MM.1S (cell line): ENCODE measurements at places on chromosomes 11 and 22.
A peak's percentile ranks its signal among the peaks of the same experiment; 100 is the strongest.

DNA sequence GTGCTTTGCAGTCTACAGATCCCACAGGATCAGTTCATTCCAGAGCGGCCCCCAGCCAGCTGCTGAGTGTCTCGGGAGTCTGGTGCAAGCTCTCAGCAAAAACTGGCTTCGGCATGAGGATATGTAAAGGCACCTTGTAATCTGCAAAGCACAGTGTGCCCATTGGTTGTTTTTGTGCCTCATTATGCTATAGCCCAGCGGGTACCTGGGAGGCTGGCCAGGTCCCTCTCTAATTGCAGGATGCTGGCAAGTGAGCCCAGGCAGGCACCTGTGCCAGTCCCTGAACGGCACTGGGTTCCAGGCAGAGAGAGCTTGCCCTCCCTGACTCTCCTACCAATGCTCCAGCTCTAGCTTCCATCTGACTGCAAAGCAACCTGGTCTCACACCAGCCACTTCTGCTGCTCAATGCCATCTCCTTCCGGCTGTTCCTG lies 128.7 kb downstream of the DSCAML1 start:
- DNase-seq, result no peak

GRCh38 chr11:45560155-45560912 lies 105.1 kb downstream of the CHST1 start:
- no peak for DNase-seq

GRCh38 chr11:47415949-47416472 lies 7.6 kb downstream of the SLC39A13 start:
- DNase-seq, result no peak

GRCh38 chr11:20154381-20154780 lies 5.9 kb downstream of the DBX1 start:
- DNase-seq, result no peak

DNA sequence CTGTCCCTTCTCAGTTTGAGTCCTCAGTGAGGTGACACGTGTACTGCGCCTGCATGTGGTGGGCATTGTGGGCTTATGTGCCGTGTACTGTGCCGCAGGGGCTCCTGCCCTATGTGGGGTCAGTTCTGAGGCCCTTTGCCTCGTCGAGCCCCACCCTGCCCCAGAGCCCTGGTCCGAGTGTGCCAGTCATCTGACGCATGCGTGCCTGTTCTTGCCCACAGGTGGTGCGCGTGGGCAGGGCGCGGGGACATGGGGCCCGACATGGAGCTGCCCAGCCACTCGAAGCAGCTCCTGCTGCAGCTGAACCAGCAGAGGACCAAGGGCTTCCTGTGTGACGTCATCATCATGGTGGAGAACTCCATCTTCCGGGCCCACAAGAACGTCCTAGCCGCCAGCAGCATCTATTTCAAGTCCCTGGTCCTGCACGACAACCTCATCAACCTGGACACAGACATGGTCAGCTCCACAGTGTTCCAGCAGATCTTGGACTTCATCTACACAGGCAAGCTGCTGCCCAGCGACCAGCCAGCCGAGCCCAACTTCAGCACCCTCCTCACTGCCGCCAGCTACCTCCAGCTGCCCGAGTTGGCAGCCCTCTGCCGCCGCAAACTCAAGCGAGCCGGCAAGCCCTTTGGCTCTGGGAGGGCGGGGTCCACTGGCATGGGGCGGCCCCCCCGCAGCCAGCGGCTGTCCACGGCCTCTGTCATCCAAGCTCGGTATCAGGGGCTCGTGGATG lies 22.3 kb upstream of the TMEM191C start:
- DNase-seq, result no peak

DNA sequence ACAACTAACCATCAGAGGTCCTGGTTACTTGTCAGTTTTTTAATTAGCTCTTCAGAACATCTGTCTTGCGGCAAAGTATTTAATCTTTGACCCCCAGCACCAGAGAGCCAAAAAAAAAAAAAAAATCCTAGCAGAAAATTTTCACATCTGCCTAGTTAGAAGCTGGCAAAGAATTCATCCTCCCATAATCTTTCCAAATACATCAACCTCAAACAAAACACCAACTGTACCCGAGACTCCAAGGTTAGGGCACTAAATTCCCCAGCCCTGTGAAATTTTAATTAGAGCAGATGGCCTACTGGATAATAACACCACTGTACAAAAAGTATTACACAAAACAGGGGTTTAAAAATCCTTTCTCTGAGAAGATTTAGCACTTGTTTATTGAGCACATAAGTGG lies 55.7 kb downstream of the RAB38 start:
- no peak for DNase-seq

- no peak for DNase-seq
These were observed 860.1 kb downstream of the TBC1D22A start for GRCh38 chr22:47622541-47622940.

DNA sequence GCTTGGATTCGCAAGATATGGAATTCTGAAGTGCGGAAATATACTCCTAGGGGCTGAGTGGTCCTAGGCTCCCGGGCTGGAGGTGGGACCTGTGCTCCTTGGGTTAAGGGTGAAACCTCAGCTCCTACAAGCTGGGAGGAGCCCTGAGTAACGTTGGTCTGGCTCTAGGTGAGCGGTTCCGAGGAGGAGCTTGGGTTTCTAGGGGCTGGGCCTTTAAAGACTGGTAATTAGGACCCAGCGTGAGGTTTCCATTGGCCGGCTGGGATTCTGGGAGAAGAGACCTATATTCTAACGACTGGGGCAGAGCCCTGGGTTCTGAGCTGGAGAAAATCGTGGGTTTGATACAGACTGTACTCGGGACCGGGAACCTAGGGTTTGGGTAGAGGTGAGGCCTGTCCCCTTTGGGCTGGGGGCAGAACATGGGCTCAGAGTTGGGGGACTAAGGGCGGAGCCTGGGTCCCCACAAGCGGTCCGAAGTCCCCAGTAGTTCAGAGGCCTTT lies 882 bp upstream of the MAP4K2 start:
- no peak for DNase-seq

GRCh38 chr22:36879775-36880174 lies 19.0 kb downstream of the NCF4 start:
- no peak for DNase-seq

DNA sequence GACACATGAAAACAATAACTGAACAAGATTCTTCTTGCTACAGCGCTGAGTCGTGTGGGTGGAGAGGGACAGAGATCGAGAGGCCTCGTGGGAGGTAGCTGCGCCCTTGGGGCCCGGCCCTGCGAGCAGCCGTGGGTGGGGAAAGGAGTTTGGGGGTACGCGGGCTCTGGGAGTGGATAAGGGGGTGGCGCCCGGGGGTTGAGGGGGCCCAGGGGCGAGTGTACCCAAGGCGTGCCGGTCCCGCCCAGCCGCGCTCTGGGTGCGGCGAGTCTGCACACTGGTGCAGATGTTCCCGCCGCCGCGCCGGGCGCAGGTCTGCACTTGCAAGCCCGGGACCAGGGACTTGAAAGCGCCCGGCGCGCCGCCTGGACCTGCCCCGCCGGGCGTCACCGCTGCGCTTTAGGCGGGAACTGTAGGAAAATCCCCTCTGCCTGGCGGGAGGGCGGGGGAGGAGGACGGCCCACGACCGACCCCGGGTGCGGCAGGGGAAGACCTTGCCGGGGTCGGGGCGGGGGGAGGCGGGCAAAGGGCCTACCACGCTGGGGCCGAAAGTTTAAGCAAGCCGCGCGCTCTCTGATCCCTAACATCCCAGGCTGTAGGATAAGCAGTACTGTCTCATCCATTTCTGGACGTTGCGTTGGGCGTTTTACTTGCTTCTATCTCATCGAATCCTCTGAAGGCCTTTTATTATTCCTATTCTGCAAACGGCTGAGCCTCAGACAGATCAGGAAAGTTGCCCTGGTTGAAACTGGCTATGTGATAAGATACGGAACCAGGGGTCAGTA lies 1.4 kb upstream of the KREMEN1 start:
- DNase-seq, result peak; percentile 79

DNA sequence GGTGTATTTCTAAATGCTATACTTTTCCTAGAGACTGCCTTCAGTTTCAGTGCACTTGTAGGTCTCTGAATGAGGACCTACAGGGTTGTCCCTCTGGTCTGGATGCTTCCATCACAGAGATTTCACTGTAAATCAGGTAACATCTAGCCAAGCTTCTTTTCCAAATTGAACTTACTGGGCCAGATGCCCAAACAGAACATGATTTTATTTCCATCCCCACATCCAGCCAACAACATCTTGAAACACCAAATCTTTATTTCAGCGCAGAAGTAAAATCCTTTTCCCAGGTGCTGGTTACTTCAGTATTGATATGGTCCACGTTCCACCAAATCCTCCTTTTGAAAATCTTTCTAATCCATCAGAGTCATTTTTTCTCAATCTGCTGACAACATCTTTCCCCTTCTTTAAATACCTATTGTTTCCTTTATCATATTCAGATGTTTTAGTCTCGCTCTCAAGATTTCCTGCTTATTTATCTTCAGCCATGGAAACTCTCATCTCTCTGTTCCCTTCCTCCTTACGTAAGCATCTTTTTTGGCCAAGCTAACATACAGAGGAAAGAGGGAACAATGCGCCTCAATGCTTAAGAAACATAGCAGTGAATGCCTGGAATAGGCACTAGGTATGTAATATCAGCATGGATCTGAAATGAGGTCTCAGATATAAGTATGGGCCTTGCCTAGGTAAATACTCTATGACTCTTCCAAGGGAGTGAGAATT lies 201.2 kb upstream of the MTNR1B start:
- no peak for DNase-seq

DNA sequence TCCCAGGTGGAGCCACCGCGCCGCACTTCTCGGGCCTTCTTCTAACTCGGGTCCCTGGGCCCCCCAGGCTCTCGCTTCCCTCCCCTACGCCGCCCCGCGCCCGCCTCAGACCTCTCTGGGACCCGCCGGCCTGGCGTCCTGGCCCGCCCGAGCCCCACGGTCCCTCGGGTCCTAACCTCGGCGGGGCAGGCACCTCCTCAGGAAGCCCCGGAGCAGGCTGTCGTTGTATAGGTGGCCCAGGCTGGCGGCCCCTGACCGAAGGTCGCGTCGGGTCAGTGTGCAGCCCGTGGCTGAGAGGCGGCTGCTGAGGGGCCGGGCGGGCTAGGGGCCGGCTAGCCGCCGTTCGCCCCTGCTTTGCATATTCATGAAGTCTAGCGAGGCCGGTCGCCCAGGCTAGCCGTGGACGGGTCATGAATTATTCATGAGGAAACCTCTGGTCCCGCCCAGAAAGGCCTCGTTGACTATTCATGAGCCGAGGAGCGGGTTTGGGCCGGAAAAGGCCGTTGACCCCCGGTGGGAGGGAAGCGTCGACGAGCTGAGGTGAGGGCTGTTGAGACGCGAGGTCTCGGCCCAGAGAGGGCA lies at the start of gene HORMAD2:
Gene HORMAD2, plus strand, starts transcription at position 513 of the 582 bp plus-strand sequence. CDS start 13,489 bp downstream, outside the sequence.
- peak; percentile 14 for DNase-seq

- no peak for DNase-seq
These were observed 71.0 kb upstream of the PPARA start for GRCh38 chr22:46079093-46079860.

DNA sequence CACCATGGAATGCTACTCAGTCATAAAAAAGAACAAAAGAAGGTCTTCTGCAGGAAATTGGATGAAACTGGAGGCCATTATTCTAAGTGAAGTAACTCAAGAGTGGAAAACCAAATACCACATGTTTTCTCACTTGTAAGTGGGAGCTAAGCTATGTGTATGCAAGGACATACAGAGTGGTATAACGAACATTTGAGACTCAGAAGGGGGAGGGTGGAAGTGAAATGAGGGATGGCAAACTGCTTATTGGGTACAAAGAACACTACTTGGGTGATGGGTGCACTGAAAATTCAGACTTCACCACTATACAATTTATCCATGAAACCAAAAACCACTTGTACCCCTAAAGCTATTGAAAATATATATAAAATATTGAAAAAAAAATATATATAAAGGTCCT lies 13.4 kb upstream of the CAT start:
- DNase-seq, result no peak

- DNase-seq, result no peak
These were observed 29.8 kb downstream of the PIK3IP1 start for GRCh38 chr22:31262312-31263133.

GRCh38 chr11:15622231-15622890 lies 507.6 kb downstream of the INSC start:
- DNase-seq, result no peak

DNA sequence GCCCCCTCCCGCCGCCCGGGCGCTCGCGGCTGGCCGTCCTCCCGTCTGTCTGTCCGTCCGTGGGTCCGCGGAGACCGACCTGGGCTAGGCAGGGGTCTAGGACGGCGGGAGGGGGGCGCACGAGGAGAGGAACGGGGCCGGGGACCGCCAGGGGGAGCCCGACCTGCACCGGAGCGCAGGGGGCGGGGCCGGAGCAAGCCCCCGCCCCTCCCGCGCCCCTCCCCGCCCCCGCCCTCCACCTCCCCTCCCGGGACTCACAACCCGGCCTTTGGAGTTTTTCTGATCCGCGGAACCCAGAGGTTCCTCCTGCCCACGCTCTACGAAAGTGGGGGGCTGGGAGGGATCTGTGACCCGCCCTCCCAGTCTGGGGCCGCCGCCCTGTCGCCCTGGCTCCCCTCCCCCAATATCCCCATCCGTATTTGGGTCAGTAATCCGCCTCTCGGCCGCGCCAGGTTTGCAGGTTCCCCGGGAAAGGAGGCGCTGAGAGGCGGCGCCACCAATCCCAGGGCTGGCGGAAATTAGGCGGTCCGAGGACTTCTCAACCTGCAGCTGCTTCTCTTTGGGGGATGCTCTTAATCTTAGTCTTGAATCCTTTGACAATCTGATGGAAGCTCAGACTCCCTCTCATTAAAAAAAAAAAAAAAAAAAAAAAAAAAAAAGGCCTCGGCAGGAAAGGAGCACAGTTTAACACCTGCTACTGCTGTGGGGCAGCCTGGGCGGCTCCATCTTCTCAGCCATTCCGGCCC lies 925 bp upstream of the KCNJ11 start:
- peak; percentile 83 for DNase-seq

DNA sequence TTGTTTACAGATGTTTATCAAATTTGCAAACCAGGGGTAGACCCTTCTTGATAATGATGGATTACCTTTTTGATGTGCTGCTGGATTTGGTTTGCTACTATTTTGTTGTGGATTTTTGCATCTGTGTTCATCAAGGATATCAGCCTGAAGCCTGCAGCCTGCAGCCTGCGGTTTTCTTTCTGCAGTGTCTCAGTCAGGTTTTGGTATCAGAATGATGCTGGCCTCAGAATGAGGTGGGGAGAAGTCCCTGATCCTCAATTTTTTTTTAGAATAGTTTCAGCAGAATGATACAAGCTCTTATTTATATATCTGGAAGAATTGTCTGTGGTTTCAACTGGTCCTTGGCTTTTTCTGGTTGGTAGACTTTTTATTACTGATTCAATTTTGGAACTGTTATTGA lies 19.7 kb upstream of the RAB38 start:
- no peak for DNase-seq
